Ovary (tissue), 10 donors: ENCODE measurements at places on chromosomes 1 and 21. TPM values are rescaled to one million over a fixed set of nuclear protein-coding genes. Genes with fewer than 3 reads are reported as not detected.

HSPB7 gene
- polyA plus RNA-seq, result 21.9 TPM

CYB5RL gene
- polyA plus RNA-seq, result 3.2 TPM

PTPN7 gene
- 0.98 TPM for polyA plus RNA-seq

CD48 gene
- 2.5 TPM for polyA plus RNA-seq

- no peak for DNase-seq
Observed at GRCh38 chr1:243596431-243597062, 253.5 kb downstream of the AKT3 start.

DNA sequence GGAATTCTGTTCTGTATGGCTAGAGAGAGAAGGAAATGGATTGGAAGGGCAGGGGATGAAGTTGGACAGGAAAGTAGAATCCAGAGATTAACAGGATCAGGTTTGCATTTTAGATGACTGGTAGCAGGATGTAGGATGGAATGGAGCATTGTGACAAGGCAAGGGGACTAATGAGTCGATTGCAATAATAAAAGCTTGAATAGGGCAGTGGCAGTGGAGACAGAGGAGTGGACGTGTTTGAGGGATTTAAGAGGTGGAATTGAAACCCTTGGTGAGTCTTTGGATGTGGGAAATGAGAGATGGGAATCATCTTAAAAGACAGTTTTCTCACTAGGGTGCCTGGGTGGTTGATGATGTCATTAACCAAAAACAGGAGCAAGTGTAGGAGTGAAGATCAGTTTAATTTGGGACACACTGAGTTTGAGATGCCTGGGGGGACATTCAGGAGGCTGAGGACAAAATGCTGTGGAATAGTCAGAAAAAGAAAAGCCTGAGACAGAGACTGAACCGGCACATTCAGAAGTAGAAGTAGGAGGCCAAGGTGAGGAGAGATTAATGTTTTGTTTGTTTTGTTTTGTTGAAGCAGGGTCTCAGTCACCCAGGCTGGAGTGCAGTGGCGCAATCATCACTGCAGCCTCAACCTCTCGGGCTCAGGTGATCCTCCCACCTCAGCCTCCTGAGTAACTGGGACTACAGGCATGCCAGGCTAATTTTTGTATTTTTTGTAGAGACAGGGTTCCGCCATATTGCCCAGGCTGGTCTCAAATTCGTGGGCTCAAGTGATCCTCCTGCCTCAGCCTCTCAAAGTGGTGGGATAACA lies 29.1 kb upstream of the C1orf146 start:
- DNase-seq, result no peak

DNA sequence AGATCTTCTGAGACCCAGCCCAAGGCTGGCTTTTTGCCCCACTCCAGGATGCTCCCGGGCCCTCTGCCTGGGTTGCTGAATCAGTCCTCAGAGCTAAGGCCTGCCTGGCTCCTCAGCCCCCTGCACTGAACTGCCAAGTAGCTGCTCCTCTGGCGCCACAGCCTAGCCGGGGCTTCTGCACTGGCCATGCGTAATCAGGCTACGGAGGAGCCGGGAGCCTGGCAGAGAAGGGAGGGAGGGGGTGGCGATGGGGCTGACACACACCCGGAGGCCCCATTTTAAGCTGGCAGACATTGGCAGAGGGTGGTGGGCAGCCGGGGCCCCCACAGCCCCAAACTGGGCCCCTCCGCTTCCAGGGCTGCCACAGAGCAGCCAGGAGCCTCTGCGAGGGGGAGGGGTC lies 38.7 kb downstream of the ALPL start:
- no peak for DNase-seq

GRCh38 chr1:105632342-105633196 lies 1423.9 kb upstream of the PRMT6 start:
- no peak for DNase-seq

DNA sequence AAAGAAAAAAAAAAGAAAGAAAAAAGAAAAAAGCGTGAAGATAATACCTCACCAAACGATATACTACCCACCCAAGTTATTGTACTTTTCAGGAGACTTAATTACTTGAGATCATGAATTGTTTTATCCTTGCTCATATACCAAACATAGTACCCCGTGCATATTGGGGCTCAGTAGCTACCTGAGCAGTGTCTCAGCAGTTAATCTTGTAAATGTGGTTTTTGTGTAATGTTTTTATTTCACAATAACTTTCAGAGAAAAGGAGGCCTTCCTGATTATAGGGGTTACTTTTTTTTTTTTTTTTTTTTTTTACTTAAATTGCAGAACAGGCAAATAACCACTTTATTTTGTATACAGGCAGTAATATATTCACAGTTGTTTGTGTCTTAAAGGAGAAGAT lies 80.3 kb downstream of the OSBPL9 start:
- DNase-seq, result no peak

DNA sequence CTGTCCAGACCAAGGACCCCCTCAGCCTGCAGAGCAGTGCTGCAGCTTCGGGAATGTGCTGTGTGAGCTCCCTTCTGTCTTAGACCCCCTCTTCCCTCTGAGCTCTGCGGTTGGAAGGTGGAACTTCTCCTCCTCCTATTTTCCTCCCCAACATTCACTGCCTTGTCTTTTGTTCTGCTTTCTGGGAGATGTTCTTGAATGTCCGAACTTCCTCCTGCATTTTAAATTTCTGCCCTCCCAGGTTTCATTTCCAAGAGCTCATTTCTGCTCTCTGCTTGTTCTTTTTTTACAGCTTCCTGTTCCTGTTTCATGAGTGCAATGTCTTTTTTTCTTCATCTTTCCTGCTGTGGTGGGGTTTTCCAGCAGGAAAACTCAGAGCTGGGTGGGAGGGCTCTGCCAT lies 29.3 kb downstream of the RRP1 start:
- no peak for DNase-seq

- DNase-seq, result no peak
Observed at GRCh38 chr1:187032982-187033692, 204.4 kb downstream of the PLA2G4A start.

DNA sequence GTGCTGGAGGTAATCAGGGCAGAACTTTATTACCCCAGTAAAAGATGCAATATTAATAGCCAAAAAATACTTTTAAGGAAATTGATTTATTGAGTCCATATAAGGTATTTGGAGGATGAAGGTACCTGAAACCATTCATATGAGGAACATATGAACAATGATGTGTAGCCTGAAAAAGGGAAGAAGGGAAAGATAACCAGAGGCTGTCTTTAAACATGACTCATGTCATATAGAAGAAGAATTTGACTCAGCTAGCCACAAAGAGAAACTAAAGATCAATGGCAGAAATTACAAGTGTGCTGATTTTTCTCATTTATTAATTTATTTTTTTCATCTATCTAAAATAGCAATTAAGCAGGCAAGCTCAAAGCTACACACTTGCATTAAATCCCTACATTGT lies 136.2 kb upstream of the DUSP10 start:
- no peak for DNase-seq

DNA sequence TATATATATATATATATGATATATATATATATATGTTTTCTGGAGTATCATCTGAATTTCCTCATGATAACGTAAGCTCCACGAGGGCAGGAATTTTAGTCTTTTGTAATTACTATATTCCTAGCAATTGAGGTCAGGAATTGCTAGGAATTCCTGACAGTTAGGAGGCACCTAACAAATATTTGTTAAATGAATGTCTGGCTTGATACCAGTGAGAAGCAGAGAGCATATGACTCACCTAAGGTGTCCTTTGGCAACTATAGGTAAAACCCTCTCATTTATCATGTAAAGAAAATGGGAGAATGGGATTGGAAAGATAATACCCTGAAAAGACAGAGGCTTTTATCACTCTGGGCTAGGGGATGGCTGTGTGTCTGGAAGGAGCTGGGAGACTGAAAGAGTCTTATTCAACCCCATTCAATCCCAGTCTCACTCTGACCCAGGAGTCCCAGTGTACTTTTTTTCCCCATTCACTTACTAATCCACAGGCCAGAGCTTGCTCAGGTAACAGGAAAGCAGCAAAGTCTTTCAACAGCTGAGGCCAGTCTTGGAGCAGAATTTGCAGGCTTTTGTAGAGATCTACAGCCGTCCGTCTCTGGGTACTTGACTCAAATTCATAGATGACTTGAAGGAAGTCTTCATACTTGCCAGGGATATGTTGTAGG lies 71.2 kb downstream of the DAP3 start:
- no peak for DNase-seq
